ENCODE measurements at places on chromosomes 6 and 20. TPM values are rescaled to one million over a fixed set of nuclear protein-coding genes. Genes with fewer than 3 reads are reported as not detected.

The LY6G6C gene
- not detected for total RNA-seq

DNA sequence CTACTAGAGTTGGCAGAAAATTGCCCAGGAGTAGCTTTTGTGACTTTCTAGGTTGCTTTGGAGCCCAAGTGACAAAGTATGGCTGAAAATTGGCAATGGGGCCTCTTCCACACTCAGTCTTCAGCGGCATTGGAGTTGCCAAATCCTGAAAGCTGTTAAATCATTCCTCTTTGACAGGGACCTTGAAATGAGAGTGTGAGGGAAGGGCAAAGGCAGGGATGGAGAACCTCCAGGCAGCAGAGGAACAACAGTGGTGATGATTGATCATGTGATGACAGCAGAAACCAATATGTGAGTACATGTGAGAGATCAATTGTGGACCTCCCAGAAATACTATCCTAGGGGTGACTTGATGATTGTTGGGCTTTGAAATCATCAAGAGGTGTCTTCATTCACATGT lies 393.9 kb downstream of the KIF16B start:
- DNase-seq: no peak

- DNase-seq: no peak
Observed at GRCh38 chr6:161971043-161971442, 697.2 kb upstream of the AGPAT4 start.

GRCh38 chr6:110334423-110335180 lies 23.5 kb downstream of the METTL24 start:
- DNase-seq: no peak

- no peak for DNase-seq
Observed at GRCh38 chr6:165571068-165571682, 91.9 kb downstream of the PDE10A start.

The UST gene
- 31.9 TPM for total RNA-seq

The CUTA gene
- 297 TPM for total RNA-seq

DNA sequence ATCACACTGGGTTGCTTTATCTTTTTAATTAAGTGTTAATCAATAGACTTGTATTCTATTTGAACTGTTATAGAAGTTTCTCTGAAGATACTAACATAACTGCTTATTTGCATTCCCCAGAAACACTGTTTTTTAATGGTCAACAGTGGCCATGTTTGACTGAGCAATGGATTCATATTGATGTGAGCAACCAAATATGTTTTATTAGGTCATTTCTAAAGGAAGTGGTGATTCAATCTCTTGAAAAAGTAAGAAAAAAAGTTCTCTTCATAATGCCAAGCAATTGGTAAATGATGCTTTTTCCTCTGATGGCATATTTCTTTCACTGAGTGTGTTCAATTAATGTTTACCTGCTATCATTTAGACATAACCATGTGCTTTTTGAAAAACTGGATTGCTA lies 593.0 kb upstream of the CITED2 start:
- DNase-seq: no peak

GRCh38 chr6:111522393-111523020 lies 39.5 kb upstream of the REV3L start:
- DNase-seq: no peak

DNA sequence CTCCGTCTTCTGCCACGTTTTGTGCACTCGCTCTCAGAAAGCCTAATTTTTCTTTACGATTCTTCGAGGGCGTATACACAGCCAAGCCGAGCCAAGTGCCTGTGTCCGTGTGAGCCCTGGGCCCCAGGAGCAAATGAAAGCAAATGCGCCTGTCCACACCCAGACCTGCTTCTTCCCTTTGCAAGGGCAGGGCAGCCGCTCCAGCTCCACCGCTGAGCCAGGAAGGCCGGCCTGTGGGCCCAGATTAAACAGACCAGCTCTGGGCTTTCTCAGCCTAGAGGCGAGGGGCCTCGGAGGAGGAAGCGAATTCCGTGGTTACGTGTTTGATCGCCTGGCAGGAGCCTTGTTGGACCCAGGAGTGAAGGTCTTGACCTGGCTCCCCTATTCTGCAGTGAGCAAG lies 184.6 kb downstream of the SMOC2 start:
- no peak for DNase-seq

- no peak for DNase-seq
Observed at GRCh38 chr20:51597389-51598231, 55.1 kb upstream of the NFATC2 start.

The JPH2 gene
- total RNA-seq: 1.5 TPM

DNA sequence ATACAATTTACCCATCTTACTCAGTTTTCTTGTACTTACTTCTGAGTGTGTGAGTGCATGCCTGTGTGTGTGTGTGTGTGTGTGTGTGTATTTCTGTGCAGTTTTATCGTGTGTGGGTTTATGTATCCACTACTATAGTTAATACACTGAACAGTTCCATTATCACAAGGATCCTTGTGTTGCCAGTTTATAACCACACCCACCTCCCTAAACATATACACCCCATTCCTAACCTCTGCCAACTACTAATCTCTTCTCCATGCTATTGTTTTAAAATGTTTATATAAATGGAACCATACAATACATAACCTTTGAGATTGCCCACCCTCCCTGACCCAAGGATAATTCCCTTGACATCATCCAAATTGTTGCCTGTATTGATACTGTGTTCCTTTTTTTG lies 18.7 kb downstream of the POFUT1 start:
- DNase-seq: no peak

The BTN1A1 gene
- total RNA-seq: 0.28 TPM

- no peak for DNase-seq
Observed at GRCh38 chr6:110415086-110415916, at the start of gene DDO. DDO (minus strand) TSS chr6:110415575; CDS start chr6:110413462, 2,113 bp downstream.

The POPDC3 gene
- total RNA-seq: 3.7 TPM

The RAB44 gene
- total RNA-seq: not detected

The PPIL6 gene
- 1.3 TPM for total RNA-seq

DNA sequence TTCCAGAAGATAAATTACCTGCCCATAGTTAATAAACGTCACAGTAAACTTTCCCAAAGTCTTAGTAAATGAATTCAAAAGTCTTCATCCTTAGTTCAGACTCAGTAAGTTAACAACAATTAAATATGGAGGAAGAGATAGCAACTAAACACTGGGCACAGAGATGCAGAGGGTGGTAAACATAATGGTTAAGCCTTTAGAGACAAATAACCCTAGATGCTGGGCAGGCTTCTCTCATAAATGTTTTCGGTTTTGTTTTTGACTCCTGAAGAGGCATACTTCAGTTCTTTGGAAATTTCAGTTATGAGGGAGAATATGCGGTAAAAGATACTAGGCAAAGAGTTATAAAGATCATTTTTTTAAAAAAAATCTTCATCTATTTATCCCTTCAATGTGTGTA lies 369.8 kb downstream of the FRK start:
- no peak for DNase-seq

- no peak for DNase-seq
Observed at GRCh38 chr6:11423072-11423471, 114.5 kb upstream of the TMEM170B start.

The MAFB gene
- total RNA-seq: 1.8 TPM

The PROKR2 gene
- 3.3 TPM for total RNA-seq

DNA sequence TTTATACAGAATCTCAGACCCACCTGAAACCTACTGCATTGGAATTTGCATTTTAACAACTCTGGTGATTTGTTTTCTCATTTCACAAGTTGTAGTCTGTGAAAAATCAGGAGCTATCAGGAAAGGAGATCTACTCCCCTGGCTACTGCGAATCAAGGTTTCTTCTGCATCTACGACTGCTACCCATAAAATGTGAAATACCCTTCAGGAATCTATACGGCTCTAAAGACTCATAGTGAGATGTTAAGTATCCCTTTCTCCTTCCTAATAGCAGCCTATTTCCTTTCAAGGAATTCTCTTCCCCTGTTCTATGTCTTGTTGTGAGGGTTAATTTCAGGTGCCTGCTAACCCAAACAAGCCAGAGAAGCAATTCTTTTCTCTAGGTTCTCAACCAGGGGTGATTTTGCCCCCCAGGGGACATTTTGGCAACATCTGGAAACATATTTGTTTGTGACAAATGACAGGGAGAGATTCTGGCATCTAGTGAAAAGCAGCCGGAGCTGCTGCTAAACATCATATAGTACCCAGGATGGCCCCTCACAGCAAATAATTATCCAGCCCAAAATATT lies 26.3 kb downstream of the WFDC3 start:
- no peak for DNase-seq

The HLA-DQB1 gene
- 1.2 TPM for total RNA-seq

DNA sequence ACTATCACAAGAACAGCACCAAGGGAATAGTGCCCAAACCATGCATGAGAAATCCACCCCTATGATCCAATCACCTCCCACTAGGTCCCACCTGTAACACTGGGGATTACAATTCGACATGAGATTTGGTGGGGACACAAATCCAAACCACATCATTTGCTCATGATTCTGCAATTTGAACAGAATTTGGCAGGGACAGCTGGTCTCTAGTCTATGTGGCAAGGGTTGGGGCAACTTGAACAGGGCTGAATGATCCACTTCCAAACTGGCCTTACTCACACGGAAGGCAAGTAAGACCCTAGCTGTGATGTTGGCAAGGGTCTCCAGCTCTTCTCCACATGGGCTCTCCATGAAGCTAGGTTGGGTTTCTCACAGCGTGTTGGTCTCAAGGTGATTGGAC lies 10.1 kb upstream of the FKBP5 start:
- DNase-seq: no peak

- DNase-seq: no peak
Observed at GRCh38 chr6:138647006-138647405, 126.6 kb upstream of the CCDC28A start.

DNA sequence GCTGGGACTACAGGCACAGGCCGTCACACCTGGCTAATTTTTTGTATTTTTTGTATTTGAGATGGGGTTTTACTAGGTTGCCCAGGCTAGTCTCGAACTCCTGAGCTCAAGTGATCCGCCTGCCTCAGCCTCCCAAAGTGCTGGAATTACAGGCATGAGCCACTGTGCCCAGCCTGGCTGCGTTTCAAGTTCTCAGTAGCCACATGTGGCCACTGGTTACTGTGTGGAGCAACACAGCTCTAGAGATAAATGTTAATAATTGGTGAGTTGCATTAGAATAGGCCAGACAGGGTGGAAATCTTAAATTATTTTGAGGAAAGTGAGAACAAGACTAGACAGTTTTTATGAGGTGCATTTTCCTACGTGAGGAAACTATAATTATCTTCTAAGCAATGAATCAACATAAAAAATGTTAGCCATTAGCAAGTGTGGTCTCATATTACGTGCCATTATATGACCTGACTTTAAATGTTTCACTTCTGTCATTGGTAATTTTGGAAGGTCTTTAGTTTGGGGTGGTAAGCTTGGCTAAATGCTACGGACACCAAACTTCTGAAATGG lies 129.6 kb downstream of the PLEKHG1 start:
- no peak for DNase-seq

The RBPJL gene
- 0.73 TPM for total RNA-seq

- no peak for DNase-seq
Observed at GRCh38 chr6:1552296-1552761, 57.4 kb upstream of the FOXC1 start.

DNA sequence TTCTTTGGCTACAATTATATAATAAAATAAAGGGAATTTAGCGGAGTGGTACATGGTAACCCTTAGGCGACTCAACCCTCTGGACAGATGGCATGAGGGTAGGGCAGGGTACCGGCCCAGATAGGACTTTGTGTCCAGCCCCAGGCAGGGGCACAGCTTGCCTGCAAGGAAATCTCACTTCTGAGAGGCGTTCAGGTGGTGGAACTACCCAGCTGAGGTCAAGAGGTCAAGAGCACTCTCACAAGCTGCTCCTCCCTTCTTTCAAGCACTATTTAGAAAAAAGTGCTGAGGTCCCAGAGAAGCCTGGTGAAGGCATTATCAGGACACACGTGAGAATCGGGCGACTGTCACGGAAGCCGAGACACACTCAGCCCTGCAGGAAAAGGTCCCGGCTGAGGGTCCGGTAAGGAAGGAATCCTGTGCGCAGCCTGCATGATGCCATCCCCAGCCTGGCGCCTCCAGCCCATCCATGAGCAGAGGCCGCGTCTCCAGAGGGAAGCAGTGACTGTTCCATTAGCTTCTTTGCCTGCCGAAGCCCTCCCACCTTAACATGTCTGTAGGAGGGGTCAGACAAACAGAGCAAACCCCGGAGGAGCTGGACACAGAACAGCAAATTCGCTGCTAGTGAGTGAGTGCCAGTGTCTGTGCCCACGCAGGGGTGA lies 54.8 kb downstream of the WDR27 start:
- no peak for DNase-seq

DNA sequence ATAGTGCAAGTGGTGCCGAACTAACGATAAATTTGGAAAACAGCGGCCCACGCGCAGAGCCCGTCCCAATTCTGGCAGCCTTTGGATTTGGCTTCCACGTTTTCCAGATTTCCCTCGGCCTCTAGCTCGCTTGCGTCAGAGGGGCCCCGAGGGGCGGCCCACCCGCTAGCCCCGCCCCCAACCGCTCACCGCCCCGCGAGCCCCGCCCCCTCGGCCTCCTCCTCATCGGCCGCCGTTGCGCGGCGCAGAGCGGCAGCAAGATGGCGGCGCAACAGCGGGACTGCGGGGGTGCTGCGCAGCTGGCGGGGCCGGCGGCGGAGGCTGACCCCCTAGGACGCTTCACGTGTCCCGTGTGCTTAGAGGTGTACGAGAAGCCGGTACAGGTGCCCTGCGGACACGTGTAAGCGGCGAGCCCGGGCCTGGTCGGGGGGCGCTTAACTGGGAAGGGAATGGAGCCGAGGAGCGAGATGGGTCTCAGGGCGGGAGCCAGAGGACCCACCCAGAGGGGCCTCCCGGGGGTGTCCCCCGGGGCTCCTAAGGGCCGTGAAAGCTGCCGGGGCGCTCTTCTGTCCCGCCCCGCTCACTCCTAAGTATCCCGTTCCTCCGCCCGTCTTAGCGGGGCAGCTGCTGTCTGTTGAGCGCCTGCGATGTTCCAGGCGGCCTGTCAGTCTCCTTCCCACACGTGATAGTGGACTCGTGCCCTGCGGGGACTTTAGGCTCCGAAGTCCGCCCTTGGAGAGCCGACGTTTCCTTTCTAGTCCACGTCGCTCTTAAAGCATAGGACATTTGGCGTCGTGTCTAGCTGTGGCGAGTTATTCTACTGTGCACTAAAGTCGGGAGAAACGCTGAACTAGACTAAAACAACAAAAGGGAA lies at the start of gene RNF114:
RNF114 (plus strand) TSS at position 245 of the 874 bp plus-strand sequence; CDS start at position 261, 16 bp downstream.
- peak; percentile 88 for DNase-seq

DNA sequence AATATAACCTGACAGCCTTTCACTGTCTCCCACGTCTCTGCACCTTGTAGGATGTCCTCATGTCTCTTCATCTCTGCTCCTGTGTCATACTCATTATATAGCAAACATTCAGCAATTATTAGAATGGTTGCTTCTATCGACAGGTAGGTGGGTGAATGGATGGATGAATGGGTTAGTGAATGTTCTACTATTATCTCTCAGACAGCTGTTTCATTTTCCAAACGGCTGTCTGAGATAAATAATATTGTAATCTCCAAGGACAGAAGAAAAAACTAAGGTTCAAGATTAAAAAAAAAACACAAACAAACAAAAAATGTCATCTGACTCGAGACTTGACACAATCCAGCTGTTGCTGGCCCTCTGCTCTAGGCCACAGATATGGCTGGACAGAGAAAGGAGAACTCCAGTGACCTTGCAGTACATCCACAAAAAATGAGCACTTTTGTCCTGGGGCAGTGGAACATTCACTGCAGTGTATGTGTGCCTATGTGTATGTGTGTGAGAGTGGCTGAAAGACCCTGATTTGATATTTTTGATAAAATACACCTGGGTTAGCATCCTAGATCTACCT lies 2.1 kb downstream of the HNF4A start:
- no peak for DNase-seq

Measured in H1 (cell line).